ENCODE measurements at places on chromosomes 2 and 18.

GRCh38 chr2:217933617-217933993 lies 69.2 kb downstream of the TNS1 start:
- DNase-seq = no peak

DNA sequence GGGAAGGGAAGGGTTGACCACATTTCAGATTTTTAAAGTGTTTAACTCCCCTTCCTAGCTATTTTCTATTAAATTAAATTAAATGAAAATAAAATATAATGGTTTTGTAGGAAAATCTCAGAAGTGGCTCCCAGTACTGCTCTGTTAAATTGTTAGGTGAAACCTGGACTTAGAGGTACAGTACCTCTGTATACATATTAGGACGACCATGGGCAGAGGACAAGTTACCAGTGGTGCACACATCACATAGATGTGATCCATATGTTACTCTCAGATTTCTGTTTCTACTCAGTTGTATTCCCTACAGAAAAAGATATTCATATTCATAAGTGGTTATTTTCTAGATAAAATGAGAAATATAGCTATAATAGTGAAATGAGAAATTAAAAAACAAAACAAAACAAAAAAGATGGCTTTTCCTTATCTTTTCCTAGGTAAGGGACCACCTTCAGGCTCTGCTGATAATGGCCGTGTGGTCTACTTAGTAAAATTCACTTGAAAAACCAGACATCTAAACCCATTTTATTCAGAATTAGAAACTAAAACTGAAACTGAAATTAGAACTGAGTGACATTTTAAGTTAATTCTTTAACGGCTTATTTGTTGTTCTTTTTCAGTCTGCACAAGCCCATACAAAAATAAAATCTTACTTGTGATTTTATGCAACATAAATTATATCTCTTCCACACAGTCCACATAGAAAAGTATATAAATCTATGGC lies 832.5 kb upstream of the CHAC2 start:
- no peak for DNase-seq

- no peak for DNase-seq
These were observed 269.9 kb upstream of the SETBP1 start for GRCh38 chr18:44410740-44411139.

- DNase-seq = no peak
These were observed 7.4 kb downstream of the IL36A start for GRCh38 chr2:113012436-113013335.

GRCh38 chr18:12262748-12263147 lies 8.6 kb downstream of the CIDEA start:
- no peak for DNase-seq

DNA sequence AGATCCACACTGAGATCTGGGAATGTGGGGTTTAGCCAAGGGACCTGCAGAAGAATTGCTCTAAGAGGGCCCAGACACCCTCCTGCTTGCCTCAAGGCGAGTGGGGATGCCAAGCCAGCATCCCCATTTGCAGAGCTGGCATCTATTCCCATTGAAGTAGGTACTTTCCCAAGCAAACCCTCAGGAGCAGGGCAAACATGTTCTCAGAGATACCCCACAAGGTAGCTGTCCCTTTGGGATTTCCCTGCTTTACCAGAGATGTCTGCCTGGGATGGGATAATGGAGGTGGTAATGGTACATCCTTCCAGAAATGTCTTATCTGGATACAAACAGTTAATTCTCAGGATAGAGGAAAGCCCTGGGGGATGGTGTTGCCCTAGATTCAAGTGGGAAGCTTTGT lies 51.2 kb downstream of the GYPC start:
- DNase-seq = no peak

GRCh38 chr2:172777431-172777830 lies 41.8 kb downstream of the RAPGEF4 start:
- no peak for DNase-seq

DNA sequence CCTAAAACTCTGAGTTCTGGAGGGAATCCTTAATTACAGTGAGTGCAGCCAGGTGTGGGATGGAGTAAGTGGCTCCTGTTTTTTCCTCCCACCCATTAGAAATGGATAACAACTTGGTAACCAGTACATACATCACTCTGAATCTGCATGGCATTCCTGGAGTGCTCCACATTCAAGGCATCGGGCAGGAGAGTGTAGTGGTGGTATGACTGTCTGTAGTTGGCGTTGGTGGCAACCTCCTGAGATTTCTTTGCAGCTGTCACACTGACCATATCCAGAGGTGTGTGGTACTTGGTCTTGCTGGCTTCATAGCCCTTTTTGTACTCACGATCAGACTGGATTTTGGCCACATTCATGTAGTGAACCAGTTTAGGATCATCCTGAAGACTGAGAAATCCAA lies 68.3 kb downstream of the NEB start:
- DNase-seq = no peak

- no peak for DNase-seq
These were observed 487.0 kb downstream of the DCC start for GRCh38 chr18:52826994-52827393.

DNA sequence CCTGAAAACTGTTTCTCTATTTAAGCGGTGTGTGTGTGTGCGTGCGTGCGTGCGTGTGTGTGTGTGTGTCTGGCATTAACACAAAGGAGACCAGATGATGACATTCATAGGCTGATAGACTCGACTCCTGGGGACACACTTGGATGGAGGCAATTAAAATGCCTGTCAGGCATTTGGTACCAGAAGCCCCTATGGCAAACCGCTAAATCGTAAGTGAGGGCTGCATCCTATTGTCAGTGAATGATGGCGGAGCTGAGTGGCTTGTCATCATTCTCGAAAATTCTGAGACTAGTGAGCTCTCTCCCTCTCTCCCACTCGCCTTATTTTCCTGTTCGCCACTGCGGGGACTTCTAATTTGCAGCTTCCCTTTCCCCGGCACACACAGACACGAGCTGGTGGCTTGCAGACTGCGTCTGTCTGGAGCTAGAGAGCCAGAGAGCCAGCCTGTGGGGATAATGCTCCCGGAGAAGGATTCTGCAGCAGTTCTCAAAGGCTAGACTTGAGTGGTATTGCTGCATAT lies 155.4 kb downstream of the MAP2 start:
- no peak for DNase-seq

Measured in stimulated activated CD4-positive, alpha-beta T cell treated with anti-CD3 and anti-CD28 coated beads, Interleukin-15, amount 100 ng/mL, for 48 hours (primary cell).